ENCODE measurements at places on chromosomes 3 and 15.

DNA sequence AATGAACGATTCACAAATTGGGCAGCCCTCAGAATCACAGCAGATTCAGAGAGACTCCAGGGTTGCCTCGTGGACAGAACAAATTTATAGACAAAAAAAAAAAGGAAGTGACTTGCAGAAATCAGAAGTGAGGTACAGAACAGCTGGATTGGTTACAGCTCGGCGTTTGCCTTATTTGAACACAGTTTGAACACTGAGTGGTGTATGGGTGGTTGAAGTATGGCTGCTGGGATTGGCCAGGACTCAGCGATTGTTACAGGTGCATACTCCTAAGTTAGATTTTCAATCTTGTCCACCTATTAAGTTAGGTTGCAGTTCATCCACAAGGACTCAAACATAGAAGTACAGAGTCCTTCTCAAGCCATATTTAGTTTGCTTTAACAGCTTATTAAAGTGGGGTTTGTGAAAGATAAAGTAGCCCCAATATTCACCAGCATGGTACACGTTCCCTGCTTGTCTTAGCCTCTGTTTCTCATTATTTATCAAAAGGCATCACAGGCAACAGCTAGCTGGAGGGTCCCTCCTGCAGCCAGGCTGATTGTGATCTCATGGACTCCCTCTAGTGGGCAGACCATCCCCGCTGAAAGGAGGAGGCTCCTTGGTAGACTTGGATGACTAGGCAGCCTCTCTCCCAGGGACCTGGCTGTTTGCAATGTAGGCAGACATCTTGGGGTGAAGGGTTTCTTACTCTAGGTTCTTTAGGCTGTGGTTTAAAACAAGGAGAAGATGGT lies 17.6 kb upstream of the ALDH1L1 start:
- H3K27ac ChIP-seq: no peak overlapping the region
- H3K36me3 ChIP-seq: no peaks in the 10 kb centered on the region
- no peaks in the 10 kb centered on the region for H3K4me1 ChIP-seq
- peak; percentile 19 for DNase-seq

GRCh38 chr3:150255826-150256225 lies 152.3 kb upstream of the TSC22D2 start:
- DNase-seq: no peak
- no peak overlapping the region for H3K4me3 ChIP-seq
- no peaks in the 10 kb centered on the region for H3K4me1 ChIP-seq
- H3K27ac ChIP-seq: no peak overlapping the region
- H3K36me3 ChIP-seq: no peaks in the 10 kb centered on the region

DNA sequence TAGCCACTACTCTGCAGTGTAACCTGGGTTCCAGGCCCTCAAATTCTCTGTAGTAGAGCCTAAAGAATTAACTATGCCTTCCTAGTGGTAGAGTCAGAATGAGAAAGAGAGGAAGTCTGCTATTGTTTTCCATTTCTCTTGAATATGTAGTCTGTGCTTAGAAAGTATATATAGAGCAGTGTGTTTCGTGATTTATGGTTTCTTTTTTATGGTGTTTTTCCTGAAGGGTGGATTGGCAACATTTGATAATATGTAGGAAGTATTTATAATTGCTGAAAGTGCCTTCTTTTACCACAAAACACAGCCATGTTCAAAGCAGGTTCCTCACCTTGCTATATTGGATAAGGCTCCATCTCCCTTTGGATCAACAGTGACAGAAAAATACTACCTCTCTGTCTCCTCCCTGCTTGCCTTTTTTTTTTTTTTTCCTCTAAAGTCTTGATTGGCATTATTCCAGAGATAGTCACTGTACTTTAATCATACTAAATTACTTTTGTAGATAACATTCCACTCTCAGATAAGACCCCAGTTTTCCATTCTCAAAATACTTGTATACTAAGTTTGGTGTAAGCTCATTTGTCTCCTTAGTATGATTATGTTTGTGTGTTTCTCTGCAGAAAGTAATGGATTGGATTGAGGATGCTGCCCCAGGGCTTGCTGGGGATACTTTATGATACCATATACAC lies 47.8 kb downstream of the IQGAP1 start:
- no peaks in the 10 kb centered on the region for H3K27me3 ChIP-seq
- no peaks in the 10 kb centered on the region for H3K4me1 ChIP-seq
- H3K4me3 ChIP-seq: no peak overlapping the region
- no peaks in the 10 kb centered on the region for H3K36me3 ChIP-seq
- no peak for DNase-seq

- DNase-seq: no peak
- H3K27me3 ChIP-seq: no peaks in the 10 kb centered on the region
- no peaks in the 10 kb centered on the region for H3K36me3 ChIP-seq
Measured at GRCh38 chr15:99574048-99574447, 8.3 kb downstream of the MEF2A start.

DNA sequence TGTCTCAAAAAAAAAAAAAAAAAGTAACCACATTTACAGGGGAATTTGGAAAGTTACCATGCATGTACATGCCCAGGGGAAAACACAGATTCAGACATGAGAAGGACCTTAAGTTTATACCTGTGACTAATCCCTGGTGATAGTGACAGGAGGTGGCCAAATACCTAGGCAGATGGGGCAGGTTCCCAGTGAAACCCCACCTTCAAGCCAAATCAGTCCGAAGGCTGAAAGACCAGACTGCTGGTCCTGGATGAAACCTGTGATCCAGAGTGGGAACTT lies 15.8 kb downstream of the SPCS1 start:
- no peak for DNase-seq
- no peak overlapping the region for H3K4me3 ChIP-seq
- H3K27me3 ChIP-seq: no peaks in the 10 kb centered on the region
- no peaks in the 10 kb centered on the region for H3K36me3 ChIP-seq
- no peak overlapping the region for H3K27ac ChIP-seq
